Upper lobe of left lung (tissue), 6 donors: ENCODE measurements at places on chromosomes 12 and 14. TPM values are rescaled to one million over a fixed set of nuclear protein-coding genes. Genes with fewer than 3 reads are reported as not detected.

DNA sequence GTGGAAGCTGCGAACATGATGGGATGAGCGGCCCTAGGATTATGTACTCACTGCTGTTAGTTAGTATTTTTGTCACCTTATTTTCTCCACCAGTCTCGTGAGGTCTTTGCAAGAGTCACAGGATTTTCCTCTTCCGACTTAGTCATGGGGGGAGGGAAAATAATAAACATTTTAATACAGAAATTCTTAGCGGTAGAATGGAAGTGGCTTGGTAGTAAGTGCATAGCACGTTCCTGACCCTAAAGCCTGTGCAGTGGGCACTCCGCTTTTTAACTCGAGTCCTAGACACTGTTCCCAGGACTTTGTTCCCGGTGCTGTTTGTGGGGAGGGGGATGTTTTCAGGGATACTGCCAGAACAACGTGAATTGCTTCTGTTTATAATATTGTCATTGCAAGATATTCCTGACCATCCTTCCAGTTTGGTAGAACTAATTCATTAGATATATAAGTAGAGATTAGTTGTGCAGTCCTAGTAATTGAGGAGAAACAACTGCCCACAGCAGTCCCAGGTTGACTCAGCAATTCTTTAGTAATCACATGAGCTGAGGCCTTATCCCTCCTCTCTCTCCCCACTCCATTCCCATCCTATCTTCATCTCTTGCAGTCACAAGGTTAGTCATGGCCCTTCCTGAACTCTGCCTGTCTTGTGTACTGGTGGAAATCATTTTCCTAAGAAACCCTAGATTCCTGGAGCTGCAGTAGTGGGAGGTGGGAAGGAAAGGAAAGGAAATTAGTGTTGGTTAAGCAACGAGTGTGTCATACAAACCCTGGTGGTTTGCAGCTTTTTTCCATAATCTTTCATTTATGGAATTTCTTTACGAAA is 799 bp downstream of the SLC38A6 start:
- no peak for DNase-seq

The GPD1 gene
- total RNA-seq: 2.1 TPM

The RGS6 gene
- 2.1 TPM for total RNA-seq

The ASIC1 gene
- not detected for total RNA-seq

The ST8SIA1 gene
- total RNA-seq: 3.6 TPM

The CMKLR1 gene
- 40.9 TPM for total RNA-seq

- DNase-seq: no peak
These were observed 75.1 kb downstream of the DCAF5 start for GRCh38 chr14:69077841-69078240.

DNA sequence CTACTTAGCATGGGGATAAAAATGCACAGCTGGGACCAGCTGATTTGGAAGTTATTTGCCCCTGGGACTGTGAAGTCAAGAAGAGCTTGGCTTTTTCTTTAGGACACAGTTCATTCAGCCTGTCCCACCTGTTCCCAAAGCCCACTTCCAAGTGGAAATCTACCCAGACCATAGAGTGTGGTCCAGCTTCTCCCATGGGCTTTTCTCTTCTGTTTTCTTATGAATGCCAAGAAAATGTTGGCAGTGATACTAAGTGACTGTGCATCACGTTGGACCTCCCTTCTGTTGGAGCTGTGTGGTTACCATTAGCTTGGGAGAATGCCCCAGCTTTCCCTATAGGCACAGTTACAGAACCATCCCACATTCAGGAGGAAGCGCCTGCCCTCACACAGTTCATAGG is 89.4 kb downstream of the NT5DC3 start:
- DNase-seq: no peak

The A2M gene
- total RNA-seq: 1,672 TPM

The TPPP2 gene
- total RNA-seq: not detected

The RHEBL1 gene
- not detected for total RNA-seq

The VCPKMT gene
- 9.9 TPM for total RNA-seq

DNA sequence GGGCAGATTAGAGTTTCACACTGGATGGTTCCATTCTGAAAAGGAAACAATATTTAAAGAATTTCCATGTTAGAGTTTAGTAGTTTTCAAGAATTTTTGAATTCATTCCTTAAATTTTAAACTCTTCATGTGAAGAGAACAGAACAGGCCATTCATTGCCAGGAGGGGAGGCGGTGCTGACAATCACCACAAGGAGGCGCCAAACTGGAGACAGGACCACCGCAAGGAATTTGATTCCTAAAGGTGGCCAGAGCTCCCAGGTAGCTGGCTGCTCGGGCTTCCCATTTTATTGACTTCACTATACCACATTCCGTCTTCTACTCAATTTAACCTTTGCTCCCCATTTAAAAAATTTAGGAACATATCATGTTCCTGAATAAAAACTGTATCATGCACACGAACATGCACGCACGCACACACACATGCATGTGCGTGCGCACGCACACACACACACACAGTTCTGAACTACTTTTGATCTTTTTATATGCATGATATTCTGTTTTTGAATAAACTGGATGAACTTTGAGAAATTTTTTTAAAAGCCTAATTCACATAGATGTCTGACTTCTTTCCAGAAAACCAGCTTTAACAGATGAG is 101.2 kb downstream of the NELL2 start:
- DNase-seq: no peak

- DNase-seq: no peak
These were observed 78.2 kb upstream of the PIK3C2G start for GRCh38 chr12:18183141-18183540.

The ETFBKMT gene
- 2.1 TPM for total RNA-seq

- no peak for DNase-seq
These were observed 13.5 kb upstream of the CRADD start for GRCh38 chr12:93663729-93664084.

- DNase-seq: no peak
These were observed 56.4 kb downstream of the PPP2R5E start for GRCh38 chr14:63486738-63487137.

DNA sequence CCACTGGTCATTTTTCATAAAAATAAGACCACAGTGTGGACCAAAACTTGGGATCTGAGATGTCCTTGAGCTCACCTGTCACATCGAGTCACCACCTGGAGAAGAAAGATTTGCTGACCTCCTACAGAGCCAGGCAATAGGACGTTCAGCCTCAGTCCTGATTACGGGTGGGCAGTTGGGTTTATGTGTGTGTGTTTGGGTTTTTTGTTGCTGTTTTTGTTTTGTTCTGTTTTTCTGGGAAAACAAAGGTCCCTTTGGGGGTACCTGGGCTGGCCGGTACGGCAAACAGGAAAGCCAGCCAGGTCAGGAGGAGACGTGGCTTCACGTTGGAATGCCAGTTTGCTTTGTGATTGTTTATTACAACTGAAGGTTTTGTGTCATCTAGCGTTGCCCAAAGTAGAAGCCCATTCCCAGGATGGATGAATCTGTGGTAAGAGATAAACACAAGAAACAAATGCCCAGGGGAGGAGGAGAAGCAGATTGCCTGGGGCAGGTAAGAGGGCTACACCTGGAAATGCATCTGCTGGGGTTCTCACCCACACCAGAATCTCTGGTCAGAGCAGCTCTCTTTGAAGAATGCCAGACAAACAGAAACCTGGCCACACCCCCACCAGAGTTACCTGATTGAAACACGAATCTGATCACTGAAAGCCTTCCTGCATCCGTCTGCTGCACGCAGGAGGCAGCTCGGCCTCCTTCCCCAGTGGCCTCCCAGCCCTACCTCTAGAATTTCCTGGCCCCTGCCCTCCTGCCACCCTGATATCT is 100.1 kb upstream of the DIO3 start:
- no peak for DNase-seq

DNA sequence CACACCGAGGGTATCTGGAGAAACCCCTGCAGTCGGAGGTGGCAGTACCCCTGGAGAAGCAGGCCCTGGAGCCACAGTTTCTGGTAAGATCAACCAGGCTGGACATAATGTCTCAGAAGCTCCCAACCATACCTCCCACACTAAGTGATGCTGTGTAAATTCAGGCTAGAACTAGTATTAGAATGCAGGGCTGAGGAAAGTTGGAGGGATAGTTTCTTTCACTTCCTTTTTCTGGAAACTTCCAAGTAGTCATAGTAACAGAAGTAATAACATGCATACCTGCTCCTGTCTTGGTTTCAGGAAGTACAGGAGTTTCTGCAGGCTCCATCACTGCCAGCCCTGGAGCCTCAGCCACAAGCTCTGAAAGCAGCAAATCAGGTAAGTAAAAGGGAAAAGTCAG is 228.1 kb upstream of the CNTN1 start:
- DNase-seq: no peak

DNA sequence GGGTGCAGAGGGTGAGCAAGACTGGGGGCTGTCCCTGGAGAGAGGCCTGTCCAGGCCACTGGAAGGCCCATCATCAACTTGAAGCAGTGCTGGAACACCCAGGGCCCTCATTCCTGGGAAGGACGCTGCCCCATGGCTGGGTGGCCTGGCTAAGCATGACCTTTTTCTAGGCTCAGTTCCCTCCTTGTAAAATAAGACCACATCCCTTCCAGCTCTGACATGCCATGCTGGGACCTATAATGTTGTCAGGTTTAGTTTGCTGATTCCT is 62.8 kb downstream of the SYNE3 start:
- no peak for DNase-seq

DNA sequence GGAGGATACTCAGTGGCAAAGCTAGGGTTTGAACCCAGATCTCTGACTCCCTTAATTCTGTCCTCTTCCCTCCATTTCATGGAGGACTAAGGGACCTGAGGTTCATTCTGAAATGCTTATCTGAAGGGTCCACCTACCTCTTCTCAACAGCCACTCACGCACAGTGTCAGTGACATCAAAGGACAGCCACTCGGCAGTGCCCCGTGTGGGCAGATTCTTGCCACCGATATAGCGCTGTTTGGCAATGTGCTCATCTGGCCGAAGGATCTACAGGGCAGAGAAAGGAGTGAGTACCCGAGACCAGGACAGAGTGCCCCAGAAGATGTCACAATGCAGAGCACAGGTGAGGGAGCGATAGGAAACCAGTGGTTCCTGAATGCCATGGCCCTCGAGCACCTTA is 10.8 kb downstream of the TGFB3 start:
- no peak for DNase-seq

- DNase-seq: no peak
These were observed 2.2 kb downstream of the OTX2 start for GRCh38 chr14:56808110-56808382.

DNA sequence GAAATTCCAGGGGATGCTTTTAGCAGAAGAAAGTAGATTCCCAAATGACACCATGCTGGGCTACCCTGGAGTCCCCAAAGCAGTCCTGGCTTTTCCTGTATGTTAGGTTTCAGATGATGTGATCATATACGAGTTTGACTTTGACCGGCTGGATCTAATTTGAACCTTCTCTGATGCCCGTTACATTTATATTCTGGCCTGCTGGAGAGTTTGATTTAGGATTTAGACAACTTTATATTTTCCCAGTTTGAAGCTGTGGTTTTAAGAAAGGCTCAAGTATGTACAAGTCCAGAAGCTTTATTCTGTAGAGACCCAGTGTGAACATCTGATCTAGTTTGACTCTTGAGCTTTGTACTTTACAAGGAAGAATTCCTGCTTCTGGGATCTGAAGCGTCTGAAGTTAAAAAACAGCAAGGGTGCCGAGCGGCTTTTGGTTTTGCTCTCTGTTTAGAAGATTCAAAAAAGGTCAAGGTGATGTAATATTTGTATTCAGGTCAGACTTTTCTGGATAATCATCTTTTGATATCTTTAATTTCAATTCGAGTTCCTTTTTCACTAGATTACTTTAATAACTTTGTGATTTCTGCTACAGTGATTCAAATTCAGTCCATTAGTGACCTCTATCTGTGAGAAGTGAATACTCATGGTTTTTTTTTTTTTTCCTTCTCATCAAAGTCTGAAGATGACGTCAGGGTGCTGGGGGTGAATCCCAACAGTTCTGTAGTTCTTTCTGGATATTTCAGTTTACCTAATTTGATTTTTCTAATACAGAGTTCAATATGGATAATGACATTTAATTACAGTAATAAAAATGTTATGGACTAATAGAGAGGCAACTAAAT is 6.3 kb downstream of the FLRT2 start:
- no peak for DNase-seq

DNA sequence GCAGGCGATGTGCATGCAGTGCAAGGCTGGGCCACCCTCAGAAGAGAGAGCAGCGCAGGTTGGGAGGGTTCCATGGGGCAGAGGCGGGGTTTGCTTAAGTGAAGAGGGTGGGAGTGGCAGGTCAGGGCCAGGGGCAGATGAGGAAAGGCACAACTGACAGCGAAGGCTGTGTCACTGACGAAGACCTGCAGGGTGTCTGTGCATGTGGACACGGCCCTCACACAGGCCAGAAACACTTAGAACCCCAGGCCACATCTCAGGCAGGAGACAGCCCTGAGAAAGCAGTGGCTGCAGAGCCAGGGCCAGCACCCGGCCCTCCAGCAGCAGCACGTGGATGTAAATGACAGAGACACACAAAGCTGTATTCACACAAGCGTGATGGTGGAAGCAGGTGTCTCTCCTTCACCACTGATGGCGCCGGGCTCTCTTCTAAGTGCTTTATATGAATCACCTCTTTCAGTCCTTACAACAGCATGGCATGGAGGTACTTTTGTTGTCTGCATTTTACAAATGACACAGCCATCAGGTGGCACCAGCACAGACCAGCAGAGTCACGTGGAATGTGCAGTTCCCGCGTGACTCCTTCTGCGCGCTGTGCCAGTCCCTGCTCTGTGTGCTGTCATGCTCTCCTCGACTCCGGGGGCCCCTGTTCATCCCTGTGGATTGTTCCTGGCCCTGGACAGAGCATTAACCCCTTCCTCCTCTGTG is 54.6 kb downstream of the TSPAN11 start:
- DNase-seq: no peak

The VWF gene
- total RNA-seq: 359 TPM

DNA sequence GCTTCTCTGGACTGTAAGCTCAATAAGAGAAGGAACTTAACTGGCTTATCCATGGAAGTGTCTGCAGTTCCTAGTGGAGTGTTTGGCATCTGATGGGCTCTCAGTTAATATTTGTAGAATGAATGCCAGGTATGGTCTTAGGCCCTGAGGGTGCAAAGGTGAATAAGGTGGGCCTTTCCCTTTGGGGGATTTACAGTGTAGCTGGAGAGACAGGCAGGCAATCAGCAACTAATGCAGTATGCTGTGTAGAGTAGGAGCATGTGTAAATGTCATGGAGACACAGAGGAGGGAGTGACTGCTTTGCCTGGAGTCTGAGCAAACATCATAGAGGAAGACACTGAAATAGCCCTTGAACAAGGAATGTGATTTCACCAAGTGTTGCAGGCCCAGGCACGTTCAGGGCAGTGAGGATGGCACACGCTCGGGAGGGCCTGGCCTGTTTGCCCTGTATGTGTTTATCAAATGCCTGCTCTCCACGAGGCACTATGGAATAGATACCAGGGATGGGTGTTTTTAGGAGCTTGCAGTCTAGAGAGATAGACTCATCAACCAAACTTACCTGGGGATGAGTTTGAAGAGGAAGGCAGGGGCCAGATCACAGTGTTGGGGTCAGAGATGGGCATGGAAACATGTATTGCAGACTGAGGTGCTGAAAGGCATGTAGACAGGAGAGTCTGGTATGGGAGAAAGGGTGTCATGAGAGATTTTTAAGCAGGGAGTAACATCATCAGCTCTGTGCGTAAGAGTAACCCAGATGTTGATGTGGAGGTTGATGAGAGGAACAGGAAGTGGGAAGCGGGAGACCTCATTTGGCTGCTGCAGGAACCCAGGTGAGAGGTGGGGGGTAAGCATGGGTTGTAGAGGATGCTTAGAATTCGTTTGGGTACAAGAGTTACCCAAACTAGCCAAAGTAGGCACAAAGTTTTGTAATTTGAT is 54.1 kb downstream of the PLXNC1 start:
- no peak for DNase-seq
